Osteoblast (primary cell): ENCODE measurements at places on chromosomes 4 and X. TPM values are rescaled to one million over a fixed set of nuclear protein-coding genes. Genes with fewer than 3 reads are reported as not detected.
A peak's percentile ranks its signal among the peaks of the same experiment; 100 is the strongest.

The SCRG1 gene
- total RNA-seq = 0.88 and 7.6 TPM in 2 replicates

DNA sequence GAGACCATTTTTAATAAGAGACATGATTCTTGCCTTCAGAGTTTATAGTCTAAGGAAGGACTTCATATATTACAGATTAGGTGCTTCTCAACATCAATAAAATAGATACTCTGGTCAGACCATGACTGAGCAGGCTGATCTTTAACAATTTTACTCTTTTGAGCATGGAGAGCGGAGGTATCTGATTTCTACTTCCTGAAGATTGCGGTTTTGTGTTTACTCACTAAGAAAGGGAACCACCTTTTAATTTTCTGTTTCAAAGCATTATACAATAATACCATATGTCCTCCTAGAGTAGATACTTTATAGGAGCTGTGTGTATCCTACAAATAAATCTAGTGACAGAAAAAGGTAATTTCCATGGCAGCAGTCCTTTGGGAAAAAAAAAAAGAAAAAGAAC, 12.5 kb downstream of the MORC4 start:
- DNase-seq = no peak

GRCh38 chrX:148929686-148930085, 429.3 kb downstream of the AFF2 start:
- no peak for DNase-seq

DNA sequence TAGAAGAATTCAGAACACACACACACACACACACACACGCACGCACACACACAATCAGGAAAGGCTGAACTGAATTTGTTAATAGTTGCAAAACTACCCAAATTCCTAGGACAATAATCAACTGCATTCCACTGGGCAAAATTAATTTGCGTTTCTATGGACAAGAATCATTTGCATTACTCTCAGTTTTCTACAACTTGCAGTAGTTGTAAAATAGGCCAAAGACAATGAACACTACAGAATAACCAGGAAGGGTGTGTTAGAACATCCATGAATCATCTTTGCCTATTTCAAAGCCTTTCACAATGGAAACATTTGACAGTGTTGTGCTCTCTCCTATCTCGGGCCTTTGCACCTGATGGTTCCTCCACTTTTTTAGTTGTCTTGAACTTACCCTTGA, 77.1 kb upstream of the IGFBP7 start:
- no peak for DNase-seq

The GPRASP1 gene
- total RNA-seq = 2.9 and 3.5 TPM in 2 replicates

GRCh38 chr4:173482330-173482931, 47.6 kb downstream of the HAND2 start:
- no peak for DNase-seq

DNA sequence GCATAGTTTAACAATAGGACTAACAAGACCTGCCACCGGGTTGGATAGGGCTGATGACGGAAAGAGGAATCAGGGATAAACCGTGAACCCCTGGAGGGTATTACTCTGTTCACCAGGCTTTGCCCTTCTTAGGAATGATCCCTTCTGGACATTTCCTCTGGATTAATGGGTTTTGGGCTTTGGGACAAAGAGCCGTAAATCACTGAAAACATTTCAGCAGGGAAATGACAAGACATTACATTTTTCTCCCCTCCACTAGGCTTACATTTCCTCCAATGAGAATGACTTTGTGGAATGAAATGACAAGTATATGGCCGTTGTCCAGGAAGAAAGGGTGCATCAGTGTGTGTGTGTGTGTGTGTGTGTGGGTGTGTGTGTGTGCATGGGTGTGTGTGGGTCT, 25.9 kb upstream of the RBPJ start:
- DNase-seq = no peak

GRCh38 chr4:165663411-165663810, 209.6 kb upstream of the TLL1 start:
- DNase-seq = no peak

The TEX13D gene
- not detected in 2 replicates for total RNA-seq

The SSX2 gene
- total RNA-seq = not detected in 2 replicates

GRCh38 chr4:138561906-138562305, 319.8 kb upstream of the SLC7A11 start:
- peak; percentile 76 for DNase-seq

DNA sequence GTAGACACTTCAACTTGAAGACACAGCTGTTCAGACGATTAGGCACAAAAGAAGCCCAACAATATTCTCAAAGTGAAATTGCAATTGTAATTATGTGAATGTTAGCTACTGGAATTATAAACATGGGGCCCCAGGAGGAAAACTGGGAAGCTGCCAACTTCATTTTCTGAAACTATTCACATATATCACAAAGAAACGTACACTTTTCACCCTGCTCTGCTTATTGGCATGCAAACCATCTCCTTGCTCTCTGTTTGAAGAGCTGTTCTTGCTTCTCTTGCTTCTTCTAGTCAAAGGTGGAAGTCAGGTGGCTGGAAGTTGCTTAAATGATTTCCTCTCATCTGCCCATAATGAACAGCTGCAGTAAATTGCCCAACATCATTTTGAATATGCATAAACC, 320.1 kb downstream of the CFAP299 start:
- DNase-seq = no peak

The SLC25A53 gene
- total RNA-seq = 7.6 and 8.5 TPM in 2 replicates

The FHDC1 gene
- total RNA-seq = 0.29 and 0.36 TPM in 2 replicates
